ENCODE measurements at places on chromosomes 4 and X. TPM values are rescaled to one million over a fixed set of nuclear protein-coding genes. Genes with fewer than 3 reads are reported as not detected.
A peak's percentile ranks its signal among the peaks of the same experiment; 100 is the strongest.

GRCh38 chr4:9947168-9948062 lies 73.9 kb downstream of the SLC2A9 start:
- peak; percentile 33 for DNase-seq

DNA sequence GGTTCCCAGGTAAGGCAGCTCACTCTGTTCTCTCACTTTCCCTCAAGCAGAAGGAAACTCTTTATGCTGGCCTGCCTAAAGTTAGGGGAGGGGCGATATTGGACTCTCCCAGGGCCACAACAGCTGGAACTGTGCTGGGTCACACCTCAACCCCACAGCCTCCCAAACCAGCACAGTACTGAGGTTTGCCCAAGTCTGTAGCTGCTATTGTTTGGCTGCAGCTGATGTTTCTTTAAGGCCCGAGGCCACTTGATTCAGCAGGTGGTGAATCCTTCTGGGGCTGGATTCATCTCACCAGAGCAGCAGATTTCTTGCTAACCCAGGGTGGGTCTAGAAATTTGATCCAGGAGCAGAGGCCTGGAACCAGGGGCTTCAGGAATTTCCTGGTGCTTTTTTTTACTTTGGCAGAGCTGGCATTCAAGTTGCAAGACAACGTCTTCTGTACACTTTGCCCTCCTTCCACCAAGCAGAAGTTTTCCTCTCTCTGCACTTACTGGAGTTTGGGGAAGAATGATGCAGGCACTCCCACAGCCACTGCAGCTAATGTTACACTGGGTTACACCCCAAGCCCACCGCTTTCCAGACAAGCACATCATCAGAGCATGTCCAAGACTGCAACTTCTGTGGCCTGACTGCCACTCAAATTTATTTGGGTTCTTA lies 544.7 kb upstream of the NDST4 start:
- no peak for DNase-seq

DNA sequence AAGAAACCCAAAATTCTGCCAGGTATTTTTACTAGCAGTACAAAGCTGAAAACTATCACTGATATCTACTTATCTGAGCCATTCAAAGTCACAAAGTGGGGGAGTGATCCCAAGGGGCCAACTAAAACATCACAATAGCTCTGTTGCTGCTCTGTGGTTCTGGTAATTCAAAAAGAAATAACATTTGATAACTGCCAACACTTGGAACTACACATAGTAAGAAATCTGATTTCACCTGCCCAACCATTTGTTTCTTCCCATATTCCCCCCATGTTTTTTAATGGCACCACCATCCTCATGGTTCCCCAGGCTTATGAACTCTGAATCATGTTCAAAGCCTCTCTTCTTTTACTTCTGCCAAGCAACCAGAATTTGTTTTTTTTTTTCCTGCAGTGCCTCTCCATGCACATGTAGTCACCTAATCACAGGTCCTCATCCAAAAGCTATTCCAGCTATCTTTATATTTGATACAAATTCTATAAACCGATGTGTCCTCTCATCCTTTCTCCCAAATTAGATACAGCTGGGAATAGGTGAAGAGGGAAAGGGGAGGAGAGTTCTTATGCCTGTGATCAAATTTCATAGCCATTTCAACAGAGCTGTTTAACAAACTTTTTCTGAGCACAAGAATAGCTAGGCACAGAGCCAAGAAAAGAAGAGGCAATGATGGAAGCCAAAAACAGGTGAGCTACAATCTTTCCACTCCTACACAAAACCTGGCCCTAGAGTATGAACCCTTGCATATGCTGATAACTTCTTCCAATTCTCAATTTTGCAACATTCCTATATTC lies 7.7 kb downstream of the AMMECR1 start:
- no peak for DNase-seq

DNA sequence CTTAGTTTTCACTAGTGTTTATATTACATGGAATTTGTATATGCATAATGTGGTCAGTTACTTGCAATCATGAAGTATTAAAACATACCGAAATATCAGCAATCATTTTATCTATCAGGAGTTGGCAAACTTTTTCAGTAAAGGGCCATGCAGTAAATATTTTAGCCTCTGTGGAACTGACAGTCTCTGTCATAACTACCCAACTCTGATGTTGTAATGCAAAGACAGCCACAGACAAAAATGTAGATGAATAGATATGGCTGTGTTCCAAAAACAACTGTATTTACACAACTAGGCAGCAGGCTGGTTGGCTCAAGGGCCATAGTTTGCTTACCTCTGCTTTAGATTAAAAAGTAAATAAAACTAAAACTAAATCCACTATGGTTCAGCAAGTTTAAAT lies 200.2 kb downstream of the HS3ST1 start:
- no peak for DNase-seq

DNA sequence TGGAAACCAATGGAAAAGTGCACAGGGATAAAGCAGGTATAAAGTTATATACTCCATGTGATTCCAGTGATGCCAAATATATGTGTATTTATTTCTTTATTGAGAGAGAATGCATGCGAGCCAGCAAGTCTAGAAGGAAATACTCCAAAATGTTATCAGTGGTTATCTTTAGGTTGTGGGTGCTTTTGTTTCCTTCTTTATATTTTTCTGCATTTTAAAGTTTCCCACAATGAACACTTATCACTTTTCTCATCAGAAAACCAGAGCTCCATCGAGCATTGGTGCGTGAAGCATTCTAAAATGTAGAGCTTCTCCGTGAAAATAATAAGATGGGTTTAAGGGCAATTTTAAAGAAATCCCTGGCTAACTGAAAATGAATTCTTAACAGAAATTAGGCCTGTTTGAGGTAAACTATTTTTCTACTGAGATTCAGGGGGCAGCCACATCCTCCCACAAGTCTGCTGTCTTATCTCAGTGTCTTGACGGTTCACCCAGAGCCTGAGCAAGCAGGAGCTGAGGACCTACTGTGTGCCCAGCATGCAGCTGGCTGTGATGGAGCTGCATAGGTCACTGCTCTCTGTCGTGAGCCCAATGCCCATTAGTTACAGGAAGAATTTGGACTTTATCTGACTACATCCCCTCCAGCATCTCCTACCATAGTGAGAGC lies 18.7 kb upstream of the CD40LG start:
- DNase-seq: no peak

DNA sequence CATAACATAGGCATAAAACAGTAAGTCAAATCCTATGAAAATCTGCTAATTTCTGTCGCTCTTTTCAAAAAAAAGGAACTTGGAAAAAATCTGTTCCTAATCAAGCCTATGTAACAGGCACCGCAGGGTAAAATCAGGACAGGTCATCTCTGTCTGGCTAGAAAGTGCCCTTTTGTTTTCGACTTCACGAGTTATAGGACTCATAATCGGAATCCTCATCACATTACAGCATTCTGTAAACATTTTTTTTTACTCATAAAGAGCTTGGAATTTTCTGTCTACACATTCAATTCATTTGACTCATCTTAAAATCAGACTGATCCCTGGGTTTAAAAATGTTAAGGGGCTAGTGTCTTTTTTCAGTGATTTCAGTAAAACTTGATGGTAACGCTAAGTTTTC lies 181.7 kb upstream of the TBC1D9 start:
- no peak for DNase-seq

DNA sequence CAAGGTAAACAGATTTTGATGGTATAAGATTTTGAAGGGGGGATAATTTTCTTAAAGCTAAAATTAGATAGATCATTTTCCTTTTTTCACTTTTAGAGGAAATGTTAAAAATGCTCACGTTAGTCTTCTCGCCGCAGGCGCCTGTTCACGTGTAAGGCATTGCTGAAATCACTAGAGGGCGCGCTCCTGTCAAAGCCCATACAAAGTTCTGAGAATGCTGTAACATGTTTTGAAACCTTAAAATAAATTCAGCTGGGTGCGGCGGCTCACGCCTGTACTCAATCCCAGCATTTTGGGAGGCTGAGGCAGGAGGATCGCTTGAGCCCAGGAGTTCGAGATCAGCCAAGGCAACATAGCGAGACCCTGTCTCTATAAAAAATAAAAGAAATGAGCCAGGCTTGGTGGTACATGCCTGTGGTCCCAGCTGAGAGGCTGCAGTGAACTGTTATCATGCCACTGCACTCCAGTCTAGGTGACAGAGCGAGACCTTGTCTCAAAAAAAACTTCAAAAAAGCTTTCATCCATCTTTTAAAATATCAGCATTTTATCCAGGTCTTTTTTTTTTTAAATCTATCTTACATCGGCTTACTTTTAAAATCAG lies 138.0 kb downstream of the RBMX2 start:
- DNase-seq: peak; percentile 34

DNA sequence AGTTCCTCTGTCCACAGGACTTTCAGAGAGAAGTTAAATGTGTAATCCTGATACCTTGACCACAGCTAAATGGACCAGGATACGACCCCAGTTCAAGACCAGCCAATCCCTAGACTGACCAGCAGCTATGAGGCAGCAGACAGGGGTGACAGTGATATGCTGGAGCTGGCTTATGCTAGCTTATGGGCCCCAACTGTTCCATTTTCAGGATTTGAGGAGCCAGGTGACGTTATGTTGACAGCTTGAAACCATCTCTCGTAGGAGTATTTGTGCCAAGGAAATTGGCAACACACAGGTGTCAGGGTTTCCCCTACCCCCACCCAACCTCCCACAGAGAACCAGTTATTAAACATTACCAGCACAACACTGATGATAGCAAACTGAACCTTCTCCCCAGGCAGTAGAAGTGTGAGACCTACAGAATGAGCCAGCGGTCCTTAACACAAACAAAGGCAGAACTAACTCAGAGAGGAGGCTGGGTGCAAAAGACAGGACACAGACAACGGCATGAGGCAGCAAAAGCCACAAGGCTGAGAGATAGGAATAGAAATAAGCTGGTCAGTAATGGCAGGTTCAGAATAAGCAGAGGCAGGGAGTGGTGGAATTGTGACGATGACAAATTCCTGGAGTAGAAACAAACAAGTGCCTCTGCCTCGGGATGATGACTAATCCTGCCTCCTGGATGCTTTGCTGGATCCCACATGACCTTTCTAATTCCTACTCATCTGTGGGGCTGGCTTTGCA lies 85.6 kb upstream of the CPEB2 start:
- no peak for DNase-seq

DNA sequence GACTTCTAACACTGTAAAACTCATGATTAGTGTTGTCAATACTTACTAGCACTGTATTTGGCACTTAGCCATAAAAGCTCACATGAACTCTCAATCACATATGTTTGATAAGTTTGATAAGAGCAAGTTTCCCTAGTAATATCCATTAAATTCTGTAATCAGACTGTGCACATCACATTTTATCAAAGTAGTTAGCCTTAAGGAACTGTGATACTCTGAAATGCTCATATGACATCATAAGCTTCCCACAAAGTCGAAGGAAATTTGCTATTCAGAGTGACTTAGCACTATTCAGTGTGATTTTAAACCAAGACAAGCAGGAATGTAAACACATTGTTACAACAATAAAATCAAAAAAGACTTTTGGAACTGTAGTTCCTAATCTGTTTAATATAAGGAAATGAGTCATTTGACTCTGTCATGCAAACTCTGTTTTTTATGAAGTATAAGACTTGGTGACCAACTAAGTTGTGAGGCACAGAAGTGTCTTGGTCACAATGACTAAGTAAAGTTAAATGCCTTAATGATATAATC lies 6.7 kb downstream of the SLC7A11 start:
- no peak for DNase-seq

- DNase-seq: no peak
Observed at GRCh38 chr4:106588891-106589290, 220.3 kb upstream of the GIMD1 start.

DNA sequence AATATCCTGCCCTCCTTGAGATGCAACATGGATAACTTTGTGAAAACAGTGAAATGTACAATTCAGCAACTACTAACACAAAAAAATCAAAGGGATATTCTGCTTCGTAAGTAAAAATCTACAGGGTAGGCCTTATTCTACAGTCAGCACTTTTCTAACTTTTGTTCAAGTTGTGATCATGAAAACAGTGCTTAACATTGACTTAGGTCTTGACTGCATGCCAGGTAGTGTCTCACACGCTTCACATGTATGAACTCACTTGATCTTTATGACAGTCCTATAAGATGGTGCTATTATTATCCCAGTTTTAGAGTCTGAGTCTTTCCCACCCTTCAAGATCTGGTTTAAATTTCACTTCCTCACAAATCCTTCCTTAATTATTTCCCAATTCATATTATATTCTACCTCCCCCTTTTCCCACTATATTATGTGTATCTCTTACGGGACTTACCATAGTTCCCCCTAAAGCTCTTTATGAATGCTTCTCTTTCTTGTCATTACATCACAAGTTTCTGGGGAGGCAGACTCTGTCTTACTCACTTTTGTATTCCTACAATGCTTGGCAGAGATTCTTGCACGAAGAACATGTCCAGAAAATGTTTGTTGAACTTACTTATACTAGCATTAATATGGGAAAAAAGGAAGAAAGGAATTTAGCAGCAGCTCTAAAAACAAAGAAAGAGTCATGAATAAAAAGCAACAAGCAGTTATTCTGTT lies 179.8 kb downstream of the SCFD2 start:
- DNase-seq: no peak

GRCh38 chrX:46759645-46759974 lies 692 bp upstream of the SLC9A7 start:
- no peak for DNase-seq

- no peak for DNase-seq
Observed at GRCh38 chrX:63920875-63921274, 135.9 kb upstream of the ARHGEF9 start.

GRCh38 chr4:721261-722168 lies 15.9 kb downstream of the PCGF3 start:
- no peak for DNase-seq

DNA sequence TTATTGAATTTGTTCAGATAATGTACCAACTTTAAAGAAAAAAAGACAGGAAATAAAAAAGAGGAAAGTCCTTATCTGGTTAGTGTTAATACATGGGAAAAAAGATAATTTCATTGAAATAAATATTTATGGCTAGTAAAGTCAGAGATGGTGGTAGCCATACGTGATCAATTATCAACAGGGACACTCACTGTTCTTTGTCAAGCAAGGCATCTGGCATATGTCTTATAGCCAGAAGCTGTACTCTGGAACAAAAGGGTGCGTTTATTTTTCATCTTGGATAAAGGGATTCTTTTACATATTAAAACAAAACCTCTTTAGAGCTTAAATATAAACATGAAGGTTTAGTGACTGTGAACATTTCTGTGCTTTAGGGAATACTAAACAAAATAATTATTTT lies 26.7 kb downstream of the HDX start:
- no peak for DNase-seq

Gene SLC26A1
- 34.7 TPM for total RNA-seq

Gene PAK3
- total RNA-seq: 0.79 TPM

Gene CSN3
- total RNA-seq: not detected

Gene ADGRA3
- 15.2 TPM for total RNA-seq

Gene FAM199X
- 13.6 TPM for total RNA-seq

Gene ADAM29
- not detected for total RNA-seq

Gene YIPF7
- not detected for total RNA-seq

Gene IL2RG
- total RNA-seq: 3.0 TPM

Gene PAGE2B
- 0.28 TPM for total RNA-seq

Data from liver (tissue), 10 donors.